ENCODE measurements at places on chromosomes 7 and 10.

DNA sequence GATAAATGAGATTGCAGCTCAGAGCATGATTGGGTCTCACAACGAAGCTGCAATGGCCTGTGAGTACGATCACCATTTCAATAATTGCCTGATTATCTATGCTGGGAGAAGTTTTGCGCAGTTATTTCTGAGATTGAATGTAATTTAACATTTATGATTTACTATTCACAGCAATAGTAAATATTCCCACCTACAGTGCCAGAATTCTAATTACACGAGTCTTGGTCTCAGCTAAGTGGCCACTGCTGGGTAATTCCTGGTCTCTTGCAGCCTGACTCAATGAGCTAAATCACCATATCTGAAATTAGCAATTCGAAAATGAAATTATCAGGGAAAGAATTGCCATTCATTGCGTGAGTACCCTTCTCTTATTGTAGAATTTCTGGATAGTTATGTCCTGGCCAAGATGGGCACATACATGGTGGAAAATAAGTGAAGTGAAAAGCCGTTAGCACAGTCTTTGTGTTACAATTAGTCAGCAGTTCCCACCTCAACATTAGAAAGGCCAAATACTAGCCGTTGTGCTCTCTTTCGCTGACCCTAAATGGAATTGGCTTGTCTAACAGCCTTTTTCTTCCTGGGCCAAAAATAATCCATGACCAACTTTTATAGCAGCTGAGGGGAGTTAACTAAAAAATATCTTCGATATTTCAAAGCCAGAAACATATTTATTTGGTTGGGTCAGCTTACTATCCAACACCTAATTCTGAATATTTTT, 681.0 kb upstream of the C7orf33 start:
- no peak for DNase-seq

DNA sequence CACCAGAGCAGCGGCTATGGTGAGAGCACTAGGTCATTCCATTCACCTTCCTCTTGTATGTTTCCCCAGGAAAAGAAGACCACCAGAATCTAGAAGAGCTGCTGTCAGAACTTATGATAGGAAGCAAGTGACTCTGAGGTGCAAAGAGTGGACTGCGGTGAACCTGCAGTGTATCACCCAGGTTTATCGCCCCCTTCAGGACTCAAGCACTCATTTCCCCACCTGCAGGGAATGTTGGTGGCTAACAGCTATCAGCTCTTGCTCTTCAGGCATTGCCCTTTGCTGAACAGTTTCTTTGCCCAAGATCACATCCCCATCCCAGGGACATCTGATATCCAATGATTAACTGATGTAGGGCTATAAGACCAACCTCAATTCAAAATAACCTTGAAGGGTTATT, 66.3 kb upstream of the IL6 start:
- no peak for DNase-seq

DNA sequence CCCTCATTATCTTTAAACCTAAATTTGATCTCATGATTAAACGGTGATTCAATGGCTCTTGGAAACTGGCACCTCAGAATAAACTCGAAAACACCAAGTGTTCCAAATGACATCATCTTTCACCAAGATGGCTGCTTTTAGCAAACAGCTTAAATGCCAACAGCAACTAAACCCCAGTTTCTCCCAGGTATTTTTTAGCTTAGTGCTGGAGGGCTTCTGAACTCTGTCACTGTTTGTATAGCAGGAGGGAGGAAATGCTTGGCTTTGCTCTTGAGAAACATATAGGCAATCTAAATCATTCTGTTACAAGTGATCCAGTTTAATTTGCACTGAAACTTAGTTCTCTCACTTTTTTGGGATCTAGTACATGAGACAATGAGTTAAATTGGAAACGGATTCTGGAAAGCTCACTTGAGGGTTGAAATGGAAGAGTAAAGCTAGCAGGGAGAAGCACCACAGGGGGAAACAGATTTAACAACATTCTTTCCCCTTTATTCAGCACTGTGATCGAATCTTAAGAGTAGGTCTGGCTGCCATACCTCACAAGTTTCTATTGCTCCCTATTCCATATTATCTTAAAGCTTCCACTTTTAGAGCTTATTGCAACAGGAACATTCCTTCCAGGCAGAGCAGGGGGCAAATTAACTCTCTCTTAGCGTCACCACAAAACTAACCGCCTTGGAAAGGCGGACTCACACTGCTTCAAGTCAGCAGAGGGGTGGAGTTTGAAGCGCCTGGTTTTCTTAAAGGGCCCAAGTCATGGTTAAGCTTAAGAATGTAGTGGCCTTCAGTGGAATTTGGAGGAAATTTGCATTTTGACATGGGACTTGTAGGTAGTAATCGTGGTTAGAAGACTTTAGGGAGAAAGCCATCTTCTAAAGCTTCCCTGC, 1.8 kb upstream of the CCDC6 start:
- no peak for DNase-seq

DNA sequence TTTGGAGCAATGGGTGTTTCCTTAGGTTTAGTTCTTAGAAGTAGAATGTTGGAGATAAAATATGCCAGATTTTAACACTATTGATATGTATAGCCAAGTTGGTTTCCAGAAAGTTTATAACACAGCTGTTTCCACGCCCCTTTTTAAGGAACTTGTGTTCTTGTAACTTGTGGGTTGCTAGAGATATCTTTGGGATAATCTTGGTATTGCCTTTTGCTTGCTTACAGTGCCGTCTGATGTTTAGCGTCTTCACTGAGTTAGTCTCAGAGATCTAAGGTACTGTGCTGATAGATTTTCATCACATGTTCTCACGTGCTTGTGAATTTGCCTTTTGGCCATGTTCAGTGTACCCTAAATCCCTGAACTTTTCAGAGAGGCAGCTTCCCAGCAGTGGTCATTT, 12.4 kb downstream of the TMEM248 start:
- no peak for DNase-seq

GRCh38 chr7:92988941-92989545, 128.7 kb downstream of the SAMD9 start:
- DNase-seq, result no peak

DNA sequence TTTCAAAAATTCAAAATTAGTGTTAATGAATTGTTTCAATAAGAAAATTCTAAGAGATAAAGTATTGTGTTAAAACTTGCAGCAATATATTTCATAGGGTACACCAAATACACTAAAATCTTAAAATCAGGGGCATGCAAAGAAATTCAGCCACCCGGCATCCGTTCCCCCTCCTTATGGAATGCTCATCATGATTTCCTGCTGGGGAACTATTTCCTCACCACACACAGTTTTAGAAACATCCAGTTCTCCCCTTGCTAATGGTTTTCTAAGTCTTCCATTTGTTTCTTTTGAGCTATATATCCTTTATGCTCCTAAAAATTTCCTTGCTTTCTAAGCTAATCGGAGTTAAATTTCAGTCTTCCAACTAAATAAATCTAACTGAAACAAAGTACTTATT, 60.7 kb downstream of the CHCHD3 start:
- no peak for DNase-seq

DNA sequence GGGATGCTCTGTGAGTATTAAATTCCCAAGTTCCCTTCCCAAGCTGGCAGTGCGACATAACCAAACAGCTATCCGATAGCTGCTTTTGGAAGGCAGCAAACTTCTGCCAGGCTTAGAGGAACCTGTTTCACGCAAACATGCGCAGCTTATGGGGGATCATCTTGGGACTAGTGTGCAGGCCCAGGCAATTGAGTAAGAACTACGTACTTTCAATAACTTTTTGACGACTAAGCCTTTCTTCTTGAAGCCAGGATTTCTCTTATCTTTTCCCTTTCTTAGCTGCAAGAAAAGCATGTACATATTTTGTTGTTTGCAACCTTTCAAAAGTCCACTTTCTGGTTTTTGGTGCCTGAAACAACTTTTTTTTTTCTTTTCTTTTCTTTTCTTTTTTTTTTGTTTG, 28.7 kb upstream of the SEPHS1 start:
- no peak for DNase-seq

DNA sequence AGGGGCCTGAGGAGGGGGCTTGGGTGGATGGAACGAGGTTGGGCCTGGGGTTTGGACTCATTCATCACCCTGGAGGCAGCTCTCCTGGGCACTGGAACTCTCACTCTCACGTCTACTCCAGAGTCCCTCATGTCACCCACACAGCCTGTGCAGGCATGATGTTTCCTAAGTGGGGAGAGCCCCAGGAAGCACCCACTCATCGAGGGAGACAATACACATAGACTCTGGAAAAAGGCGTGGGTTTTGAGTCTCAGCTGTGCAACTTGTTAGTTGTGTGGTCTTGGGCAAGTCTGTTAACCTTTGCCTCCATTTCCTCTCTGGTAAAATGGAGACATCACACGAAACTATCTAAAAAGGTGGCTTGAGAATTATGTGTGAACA, 25.9 kb upstream of the RBM20 start:
- DNase-seq, result peak; percentile 25

- DNase-seq, result no peak
Observed at GRCh38 chr7:142418326-142418725, 160.5 kb upstream of the PRSS58 start.

GRCh38 chr7:11667810-11668185, 164.2 kb downstream of the THSD7A start:
- DNase-seq, result no peak

GRCh38 chr10:17237149-17237527, 9.1 kb downstream of the VIM start:
- no peak for DNase-seq

GRCh38 chr7:116142850-116143249, 67.5 kb upstream of the TES start:
- DNase-seq, result no peak

- no peak for DNase-seq
Observed at GRCh38 chr10:88966797-88967196, 14.2 kb upstream of the ACTA2 start.

GRCh38 chr10:125373546-125373945, 213.2 kb upstream of the CTBP2 start:
- no peak for DNase-seq

All from activated CD4-positive, alpha-beta T cell treated with anti-CD3 and anti-CD28 coated beads for 24 hours (primary cell).